ENCODE measurements at places on chromosomes 6 and 20.
A peak's percentile ranks its signal among the peaks of the same experiment; 100 is the strongest.

DNA sequence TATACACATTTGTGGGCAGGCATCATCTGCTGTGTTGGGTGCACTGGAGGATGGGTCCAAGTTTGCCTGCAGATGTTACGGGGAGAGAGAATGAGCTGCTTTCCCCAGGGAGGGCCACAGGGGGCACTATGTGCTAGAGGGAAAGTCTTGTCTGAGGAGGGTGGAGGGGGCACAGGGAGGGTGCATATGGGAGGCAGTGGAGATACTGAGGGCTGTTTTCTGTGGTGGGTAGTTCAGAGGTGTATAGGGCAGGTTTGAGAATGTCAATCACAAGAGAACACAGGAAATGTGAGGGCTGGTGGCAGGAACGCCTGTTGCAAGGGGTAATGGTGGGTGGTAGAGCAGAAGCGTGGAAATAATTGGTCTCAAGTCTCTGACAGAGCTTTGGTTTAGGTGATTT, 7.7 kb upstream of the PTPRA start:
- DNase-seq = no peak

DNA sequence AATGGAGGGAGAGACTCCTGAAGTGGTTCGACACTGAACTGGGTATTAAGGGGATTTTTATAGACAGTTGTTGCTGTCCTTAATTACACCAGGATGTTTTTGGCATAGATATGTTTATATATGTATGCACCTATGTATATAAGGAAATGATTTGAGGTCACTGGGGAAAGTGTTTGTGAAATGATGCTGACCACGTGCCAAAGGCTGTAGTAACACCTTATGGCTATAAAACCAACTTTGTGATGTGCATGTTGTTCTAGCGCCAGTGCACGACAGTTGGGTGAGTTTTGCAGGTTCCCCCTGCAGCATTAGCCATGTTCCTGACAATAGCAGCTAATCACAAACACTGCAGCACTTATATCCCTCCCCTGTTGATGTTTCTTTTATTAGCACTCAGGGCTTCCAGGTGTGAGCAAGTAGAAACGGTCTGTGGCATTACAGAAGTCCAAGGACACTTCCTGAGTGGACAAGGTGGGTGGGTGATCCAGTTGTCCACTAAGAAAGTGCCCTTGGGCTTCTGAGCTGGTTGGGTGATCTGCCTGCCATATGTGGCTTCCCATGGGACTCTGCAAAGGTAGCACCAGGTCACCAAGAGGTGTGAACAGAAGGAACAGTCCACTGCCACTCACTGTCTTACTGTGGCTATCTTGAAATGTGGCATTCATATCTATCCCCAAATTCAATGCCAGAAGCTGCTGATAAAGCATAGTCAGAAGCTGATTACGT, 63.0 kb upstream of the RBM24 start:
- DNase-seq = peak; percentile 51

GRCh38 chr20:56195946-56196345, 52.6 kb upstream of the MC3R start:
- DNase-seq = no peak

GRCh38 chr6:3687847-3688246, 63.7 kb downstream of the PXDC1 start:
- DNase-seq = no peak

DNA sequence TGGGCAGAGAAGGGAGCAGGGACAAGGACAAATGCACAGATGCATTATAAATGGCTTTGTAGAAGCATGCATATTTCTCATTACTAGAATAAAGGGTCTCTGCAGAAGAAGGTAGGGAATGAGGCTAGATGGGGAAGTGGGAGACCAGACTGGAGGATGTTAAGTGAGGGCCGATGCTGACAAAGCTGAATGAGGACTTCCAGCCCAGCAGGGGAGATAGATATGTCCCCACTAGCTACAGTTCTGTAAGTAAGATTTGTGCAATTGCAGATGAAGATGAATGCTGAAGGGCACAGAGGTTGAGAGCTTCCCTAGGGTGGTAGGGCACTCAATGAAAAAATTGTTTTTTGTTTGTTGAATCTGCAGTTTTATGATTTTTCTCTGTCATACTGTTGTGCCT, 16.9 kb downstream of the ADGRG6 start:
- DNase-seq = no peak

- DNase-seq = no peak
Measured at GRCh38 chr6:136921381-136921935, 643 bp upstream of the SLC35D3 start.

DNA sequence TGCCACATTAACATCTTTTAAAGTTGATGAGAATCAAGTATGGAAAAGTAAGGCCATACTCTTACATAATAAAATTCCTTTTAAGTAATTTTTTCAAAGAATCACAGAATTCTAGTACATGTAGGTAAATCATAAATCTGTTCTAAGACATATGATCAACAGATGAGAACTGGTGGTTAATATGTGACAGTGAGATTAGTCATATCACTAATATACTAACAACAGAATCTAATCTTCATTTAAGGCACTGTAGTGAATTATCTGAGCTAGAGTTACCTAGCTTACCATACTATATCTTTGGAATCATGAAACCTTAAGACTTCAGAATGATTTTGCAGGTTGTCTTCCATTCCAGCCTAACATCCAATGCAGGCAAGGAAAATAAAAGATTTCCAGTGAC, 11.6 kb downstream of the PLN start:
- no peak for DNase-seq

GRCh38 chr20:19110285-19110684, 102.2 kb upstream of the SLC24A3 start:
- no peak for DNase-seq

DNA sequence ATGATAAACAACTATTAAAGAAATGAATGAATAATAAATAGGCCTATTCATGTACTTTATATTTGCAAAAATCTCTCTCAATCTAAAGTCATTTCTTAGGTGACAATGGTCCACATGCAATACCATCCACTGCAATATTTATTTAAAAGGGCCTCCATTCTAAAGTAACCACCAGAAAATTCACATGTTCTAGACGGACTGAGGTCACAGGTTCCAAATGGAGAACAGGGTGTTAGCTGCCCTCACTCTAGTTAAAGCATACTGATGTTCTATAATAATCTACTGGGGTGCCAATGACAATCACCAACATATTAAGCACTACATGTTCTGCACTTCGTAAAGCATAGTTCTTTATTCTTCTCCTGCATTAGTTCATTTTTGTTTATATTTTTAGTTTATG, 1.2 kb downstream of the HBS1L start:
- DNase-seq = no peak

- DNase-seq = no peak
Measured at GRCh38 chr6:138571181-138571580, 71.9 kb upstream of the NHSL1 start.

DNA sequence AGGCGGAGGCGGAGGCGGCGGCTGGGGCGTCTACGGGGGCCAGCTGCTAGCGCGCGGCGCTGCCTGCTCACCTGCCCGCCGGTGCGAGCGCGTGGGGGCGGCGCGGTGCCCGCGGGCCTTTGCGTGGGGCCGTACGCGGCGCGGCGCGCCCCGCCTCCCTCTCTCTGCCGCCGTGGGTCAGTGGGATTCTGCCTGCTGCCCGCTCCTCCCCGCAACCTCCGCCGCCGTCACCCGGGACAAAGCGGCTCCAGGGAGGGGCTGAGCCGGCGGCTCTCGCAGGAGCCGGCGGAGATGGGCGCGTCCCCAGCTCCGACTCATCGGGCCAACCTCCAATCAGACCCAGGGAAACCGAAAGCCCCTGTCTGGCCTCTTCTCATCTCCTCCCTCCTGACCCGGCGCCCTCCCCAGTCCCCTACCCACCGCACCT, at the start of gene RCAN2:
Gene RCAN2, minus strand, starts transcription at position 249 of the 427 bp plus-strand sequence.
- DNase-seq = peak; percentile 65

DNA sequence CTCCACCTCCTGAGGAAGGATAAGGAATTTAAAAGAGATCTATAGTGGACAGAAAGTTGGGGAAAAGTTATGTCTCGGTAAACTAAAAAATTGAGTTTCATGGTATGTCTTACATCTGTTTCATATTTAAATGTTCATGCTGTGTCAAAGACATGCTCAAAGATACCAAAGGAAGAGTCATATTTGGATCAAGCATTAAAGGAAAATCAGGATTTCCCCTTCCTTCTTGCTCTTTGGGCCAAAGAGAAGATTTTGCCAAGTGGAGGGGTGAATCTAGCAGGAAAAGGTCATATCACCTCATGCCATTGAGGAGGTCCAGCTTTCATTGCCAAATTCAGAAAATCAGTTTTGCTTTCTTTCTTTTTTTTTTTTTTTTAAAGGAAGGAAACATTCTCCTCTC, 192.4 kb downstream of the OGFRL1 start:
- no peak for DNase-seq

- DNase-seq = no peak
Measured at GRCh38 chr20:38181207-38181801, 16.2 kb upstream of the TGM2 start.

- DNase-seq = no peak
Measured at GRCh38 chr6:32102255-32102654, 6.9 kb downstream of the TNXB start.

- DNase-seq = no peak
Measured at GRCh38 chr6:93794166-93794565, 374.8 kb upstream of the EPHA7 start.

GRCh38 chr6:7108964-7109836, 1.4 kb downstream of the RREB1 start:
- DNase-seq = peak; percentile 76

DNA sequence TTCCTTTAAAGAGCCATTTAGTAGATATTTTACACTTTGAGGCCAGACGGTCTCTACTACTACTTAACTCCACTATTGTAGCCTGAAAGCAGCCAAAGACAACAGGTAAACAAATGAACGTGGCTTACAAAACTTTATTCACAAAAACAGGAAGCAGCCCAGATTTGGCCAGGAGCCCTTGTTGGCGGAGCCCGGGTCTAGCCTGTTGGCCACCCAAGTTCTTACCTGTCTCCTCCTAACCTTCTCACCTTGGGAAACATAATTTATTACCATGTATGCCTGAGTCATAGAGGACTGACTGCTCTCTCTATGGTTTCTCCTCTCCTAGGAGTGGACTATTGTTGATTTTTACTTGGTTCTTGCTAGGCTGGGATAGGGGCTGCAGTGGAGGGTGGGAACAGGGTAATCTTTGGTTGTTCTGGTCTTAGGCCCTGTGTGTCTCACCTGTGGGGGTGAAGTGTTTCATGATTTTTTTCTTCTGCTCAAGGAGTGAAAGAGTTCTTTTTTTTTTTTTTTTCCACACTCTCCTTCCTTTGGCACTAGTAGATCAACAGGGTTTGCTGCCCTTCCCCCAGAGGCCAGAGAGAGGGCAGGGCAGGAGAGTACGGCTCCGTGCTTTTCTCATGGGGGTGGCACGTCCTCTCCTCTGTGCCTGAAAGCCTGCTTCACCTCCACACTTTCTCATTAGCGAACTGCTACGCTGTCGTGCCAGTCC, 90.0 kb downstream of the RPP40 start:
- DNase-seq = no peak
